Stimulated activated CD4-positive, alpha-beta T cell treated with anti-CD3 and anti-CD28 coated beads, Interleukin-4, amount 100 ng/mL, for 1 hour (primary cell): ENCODE measurements at places on chromosomes 2 and 18.

DNA sequence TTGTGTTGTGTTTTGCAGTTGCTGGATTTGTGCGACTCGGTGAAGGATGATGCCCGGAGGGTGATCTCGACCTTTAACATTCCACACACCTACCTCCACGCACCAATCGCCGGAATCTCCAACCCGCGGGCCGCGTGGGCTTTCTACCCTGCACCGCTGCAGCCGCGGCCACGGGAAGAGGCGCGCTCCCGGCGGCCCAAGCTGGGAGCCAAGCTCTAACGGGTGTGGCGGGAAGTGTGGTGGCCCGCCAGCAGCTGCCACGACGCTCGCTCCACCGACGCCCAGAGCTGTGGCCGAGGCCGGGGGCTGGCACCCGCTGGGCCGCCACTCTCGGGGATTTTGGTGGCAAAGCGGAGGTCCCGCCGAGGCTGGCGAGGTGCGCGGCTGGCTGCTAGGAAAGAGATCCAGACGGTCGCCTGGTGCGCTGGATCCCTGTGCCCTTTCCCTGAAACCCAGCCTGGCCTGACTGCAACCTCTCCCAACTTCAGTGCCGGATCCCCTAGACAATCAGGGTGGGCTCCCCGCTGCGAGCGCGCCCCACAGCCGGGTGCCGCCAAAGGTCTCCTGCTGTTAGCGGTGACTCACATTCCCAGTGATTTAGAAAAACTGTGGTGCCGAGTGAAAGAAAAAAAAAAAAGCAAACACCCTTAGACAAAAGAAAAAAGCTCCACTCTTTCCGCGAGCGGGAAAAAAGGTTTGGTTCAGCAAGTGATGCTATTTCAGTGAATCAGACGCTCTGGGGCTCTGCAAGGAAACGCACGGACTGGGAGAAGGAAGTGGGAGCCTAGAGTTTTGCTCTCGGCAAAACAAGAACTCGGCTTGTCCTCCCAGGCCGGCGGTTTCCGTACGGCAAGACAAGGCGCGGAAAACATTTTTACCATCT is 2.9 kb upstream of the BCL2L11 start:
- peak; percentile 33 for DNase-seq

GRCh38 chr2:45938649-45939511 is 287.4 kb downstream of the PRKCE start:
- DNase-seq: no peak

DNA sequence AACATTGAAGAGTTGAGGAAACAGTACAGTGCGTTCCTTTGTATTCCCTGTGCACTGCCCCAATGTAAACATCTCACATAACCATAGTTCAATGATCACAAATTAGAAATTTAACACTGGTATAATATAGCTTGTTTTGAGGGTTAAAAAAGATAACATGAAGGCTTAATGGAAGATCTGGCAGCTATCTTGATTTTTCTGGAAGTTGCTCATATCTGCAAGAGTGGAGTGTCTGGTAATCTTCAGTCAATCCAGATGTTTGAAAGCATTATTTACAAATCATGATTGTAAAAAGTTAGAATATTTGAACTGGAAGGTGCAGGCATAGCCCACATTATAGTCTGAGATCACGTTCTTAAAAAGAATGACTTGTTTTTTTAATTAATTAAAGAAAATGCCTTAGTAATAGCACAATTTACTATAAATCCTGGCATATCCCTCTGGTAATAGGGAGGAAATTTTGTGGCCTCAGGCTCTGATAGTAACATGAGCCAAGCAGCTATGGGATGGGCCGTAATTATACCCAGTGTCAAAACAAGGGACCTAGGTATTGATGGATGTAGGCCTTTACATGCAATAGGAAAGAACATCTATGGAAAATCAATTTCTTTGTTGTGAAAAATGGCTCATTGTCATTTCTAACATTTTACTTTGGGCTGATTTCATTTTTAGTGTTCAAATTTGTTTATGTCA is 418.0 kb downstream of the THSD7B start:
- DNase-seq: no peak

DNA sequence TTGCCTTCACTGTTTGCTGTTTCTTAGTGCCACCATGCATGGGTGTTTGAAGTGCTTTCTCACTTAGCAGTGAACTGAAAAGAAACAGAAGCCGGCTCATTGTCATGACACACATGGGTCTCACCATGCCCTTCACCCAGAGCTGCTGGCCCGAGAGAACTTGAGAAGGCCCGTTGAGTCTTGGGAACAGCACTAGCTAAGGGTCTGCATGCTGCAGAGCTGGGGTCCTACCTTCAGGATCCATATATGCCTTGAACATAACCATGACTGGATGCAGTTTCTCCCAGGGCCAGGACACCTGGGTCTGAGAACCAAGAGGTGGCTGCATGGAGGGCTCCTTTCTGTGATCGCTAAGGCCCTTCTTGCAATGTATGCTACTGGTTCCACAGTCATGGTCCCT is 245.5 kb upstream of the HS6ST1 start:
- DNase-seq: no peak

GRCh38 chr2:136611451-136611850 is 153.9 kb upstream of the THSD7B start:
- DNase-seq: no peak
